Fibroblast of upper back skin (primary cell): ENCODE measurements at places on chromosomes 12 and 14.

GRCh38 chr14:32584079-32584478 is 255.0 kb downstream of the AKAP6 start:
- no peak for DNase-seq

GRCh38 chr12:89126712-89127111 is 225.6 kb downstream of the DUSP6 start:
- peak; percentile 37 for DNase-seq

DNA sequence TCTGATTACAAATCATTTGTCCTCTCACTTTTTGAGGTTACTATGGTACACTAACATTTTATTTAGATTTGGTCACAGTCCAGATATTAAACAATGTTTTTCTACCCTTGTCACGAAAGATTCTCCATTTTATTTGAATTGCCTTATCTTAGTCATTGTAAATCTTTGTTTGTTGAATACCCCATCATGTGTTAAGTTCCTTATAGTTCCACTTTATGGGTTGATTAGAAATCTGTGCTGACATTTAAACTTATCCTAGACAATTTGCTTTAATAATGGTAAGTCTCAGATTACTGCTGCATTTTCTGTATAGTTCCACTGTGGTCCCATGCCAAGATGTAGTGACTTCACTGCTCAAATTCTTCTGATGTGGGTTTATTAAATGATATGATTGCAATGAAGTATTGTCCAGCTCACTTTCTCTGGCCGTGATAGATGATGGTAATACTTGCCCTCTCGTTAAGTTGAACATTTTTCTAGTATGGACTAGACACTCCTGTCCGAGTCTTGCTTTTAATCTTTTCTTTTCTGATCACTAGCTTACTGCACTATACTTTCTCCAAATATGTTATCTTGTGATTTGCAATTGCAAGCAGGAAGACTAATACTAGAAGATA is 1107.3 kb downstream of the SLC6A15 start:
- DNase-seq: no peak

DNA sequence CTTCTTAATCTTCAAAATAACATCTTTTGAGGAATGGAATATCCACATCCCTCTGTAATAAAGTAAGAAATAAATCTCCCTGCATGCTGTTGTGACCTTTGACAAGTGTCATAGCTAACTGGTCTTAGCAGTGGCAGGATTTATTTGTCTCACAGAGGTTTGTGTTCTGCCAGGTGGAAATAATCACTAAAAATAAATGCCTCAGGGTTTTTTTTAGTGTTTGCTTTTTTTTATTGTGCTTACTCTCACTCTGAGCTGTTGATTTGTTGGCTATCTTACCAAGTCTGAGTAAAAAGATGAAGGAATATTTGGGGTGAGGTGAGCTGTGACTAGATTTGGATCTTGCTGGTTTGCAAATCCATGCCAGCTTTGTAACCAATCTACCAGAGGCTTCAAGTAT is 285.4 kb downstream of the ALG10B start:
- no peak for DNase-seq

DNA sequence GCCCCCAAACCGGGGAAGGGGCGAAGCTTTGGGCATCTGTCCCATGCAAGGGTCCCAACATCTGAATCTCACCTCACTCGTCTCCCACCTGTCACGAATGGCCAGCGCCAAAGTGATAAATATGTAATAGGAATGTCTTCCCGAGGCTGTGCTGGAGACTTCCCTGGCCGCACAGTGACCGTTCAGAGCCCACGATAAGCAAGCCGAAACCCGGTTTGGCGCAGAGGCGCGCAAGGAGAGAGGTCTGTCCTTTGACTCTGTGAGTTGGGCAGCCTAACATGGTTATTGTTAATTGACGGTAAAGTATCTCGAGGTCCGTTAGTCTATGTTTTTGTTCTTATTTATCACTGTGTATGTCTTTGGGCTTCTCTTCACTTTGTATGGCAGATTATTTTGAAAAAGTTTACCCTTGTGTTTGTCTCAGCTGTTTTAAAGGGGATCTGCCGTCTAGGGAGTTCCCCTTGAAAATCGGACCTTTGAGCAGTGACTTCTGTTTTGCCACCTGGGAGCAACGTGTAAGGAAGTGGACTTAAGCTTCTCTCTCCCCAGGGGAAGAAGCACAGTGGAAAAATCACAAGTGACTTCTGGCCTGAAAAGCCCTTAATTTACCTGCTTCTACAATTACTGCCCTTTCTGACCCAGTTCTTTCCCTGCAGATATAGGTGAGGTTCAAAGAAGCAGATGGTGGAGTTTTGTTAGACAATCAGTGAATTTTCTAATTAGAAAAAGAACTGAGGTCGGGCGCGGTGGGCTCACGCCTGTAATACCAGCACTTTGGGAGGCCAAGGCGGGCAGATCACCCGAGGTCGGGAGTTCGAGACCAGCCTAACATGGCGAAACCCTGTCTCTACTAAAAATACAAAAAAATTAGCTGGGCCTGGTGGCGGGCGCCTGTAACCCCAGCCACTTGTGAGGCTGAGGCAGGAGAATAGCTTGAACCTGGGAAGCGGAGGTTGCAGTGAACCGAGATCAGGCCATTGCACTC is 1.1 kb upstream of the TM9SF1 start:
- DNase-seq: peak; percentile 13

DNA sequence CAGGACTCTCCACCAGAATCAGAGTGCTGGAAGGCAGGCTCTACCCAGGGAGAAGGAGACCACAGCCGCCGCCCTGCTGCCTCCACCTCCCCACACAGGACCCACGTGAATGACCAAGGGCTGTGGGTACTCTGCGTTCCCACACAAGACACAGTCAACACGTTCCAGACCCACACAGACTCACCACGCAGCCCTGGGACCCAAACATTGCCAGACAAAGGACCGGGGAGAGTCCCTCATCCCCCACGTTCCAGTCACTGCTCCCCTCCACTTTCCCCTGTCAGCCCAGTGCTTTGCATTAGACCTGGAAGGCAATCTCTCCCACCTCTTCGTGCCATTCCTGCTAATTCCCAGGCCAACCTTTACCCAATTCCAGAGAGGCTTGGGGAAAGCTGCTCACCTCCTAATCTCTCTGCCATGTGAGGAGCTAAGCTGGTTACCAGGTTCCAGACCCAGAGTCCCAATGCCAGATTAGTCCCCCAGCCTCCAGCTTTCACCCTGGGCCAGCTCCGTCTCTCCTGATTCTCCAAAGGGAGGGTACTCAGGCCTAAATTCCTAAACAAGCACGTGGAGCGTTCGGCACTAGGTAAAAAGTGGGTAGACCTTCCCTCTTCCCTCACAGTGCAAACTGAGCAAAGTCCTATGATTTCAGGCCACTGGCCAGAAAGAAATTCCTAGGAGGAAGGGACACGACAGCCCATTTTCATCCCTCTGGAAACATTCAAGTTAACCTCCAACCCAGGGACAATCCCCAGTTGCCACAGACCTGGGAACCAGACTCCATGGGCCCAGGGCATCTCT is 4.9 kb downstream of the SLC6A13 start:
- no peak for DNase-seq

GRCh38 chr14:51847489-51847796 is 13.0 kb upstream of the GNG2 start:
- DNase-seq: no peak

DNA sequence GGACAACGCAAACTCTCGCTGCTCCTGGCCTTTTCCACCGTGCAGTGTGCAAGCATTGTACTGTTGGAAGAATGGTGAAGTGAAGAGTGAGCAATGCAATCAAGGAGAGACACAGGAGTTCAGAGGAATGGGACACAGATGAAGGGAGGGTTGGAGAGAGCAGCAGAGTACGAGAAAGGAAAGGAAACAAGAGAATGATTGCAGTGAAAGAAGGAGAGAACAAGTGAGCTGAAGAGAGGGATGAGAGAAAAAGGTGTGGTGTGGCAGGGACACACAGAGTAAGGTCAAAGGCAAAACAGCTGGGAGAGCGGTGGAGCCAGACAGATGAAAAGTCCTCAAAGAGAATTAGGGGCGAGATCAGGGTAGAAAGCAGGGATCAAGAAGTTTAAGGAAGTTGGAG is 13.0 kb downstream of the CACNB3 start:
- no peak for DNase-seq

DNA sequence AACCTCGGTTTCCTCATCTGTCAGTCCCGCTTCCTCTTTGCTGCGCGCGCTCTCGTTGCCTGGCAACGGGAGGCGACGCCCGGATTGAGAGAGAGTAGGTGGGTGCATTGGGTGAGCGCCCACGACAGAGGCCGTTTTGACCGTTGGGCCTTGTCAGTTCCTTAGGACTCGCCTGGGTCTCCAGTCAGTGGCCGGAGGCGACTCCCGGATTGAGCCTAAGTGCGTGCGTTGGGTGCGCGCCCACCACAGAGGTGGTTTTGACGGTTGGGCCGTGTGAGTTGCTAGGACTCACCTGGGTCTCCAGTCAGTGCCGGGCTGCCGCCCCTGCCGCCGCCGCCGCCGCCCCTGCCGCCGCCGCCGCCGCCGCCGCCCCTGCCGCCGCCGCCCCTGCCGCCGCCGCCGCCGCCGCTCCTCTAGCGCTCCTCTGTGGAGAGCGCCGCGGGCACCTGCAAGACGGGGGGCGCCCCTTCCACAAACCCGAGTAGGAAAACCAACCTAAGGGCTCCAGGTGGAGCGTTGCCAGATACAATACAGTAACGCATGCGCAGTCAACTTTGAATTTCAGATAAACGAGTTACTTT is 37.2 kb downstream of the APOBEC1 start:
- DNase-seq: no peak

DNA sequence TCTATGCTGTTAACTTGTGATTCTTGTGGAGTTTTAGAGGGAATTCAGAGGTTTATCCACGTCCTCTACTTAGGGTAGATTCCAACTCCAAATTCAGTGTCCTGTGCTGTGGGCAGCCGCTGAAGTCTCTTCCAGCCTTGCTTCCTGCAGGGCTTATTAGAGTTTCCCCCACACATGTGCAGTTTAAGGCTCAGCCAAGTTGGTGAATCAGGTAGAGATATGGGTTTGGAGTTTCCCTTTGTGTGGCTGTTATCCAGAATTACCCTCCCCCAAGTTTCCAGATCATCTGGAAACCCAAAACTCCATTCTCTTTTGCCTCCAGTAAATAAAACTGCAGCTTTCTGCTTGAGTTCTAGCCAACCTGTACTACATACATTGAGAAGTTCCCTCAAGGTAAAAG is 853.7 kb downstream of the GALC start:
- DNase-seq: peak; percentile 47

DNA sequence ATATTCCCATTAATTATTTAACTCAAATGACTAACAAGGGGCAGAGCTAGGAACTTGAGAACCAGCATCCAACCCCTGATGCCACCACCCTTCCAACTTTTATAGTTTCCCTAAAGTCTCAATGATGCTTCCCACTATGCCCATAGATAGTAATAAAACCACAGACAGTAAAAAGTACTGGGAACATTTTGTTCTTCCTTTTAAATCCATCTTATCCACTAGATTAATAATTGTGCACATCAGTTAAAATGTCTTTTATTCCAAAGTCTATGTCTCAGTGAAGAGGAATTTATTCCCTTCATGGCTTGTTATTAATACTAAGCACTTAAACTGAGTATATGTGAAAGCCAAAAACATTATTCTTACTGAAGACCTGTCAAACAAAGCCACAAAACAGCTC is 45.8 kb downstream of the SINHCAF start:
- no peak for DNase-seq

GRCh38 chr12:5456030-5456429 is 24.1 kb downstream of the NTF3 start:
- DNase-seq: no peak

DNA sequence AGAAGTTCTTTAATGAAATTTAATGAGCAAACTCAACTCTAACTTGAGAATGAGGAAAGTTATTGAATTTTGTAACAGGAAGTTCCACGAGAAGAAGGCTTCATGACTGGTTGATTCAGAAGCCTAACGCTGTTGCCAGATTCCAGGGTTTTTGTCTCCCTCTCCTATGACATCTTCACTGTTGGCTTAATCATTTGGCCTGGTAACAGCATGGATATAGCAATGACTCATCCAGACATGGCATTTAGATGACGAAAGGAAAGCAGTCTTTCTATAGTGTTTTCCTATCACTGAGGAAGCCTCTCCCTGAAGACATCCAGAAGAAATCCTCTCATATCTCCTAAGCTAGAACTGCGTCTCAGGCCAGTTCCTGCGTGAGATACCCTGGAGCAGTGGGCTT is 9.4 kb upstream of the KCNA1 start:
- DNase-seq: peak; percentile 88

DNA sequence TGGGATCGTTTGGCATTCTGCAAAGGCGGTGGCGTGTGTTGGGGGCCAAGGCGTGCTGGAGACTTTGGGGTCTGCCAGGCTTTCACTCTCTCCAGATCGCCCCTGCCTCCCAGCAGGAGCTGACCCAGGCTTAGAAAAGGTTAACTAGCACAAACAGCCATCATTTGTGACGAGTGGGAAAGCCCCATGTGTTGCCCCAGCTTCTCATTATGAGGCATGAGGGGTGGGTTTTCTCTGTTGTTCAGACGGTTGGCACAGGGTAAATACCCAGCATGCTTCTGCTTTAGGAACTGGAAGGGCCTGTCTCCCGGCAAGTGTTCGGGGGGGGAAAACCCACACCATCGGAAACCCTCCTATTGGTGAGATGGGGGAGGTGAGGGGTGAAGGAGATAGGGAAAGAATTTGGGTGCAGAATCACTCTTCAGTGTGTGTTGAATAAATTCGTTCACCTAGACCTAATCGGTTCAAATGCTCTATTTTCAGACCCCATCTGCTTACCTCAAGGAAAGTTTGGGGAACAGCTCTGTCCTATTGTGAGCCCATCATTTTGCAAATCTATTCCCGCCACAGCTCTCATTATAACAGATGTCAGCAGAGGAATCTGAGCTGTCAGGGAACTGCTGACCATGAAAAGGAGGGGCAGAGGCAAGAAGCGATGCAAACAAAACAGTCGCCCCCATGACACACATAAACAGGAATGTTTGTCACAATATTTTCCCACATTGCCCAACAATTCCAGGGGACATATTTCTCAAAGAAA is 34.7 kb upstream of the C12orf42 start:
- no peak for DNase-seq

DNA sequence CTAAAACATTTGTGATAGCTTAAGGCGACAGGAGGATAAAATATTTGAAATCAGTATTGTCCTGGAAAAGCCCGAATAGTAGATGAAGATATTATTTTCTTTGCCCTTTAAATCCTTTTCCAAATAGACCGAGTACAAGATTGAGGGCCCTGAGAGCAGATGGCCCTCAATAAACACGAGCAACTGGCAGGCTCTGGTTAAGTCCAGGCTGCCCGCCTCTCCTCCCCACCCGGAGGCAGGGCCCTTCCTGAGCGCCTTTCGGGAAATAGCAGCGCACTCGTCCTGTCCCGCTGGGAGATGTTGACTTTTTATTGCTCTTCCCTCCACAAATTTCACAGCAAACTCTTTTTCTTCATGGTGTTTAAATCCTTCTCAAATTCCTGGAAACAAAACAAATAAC is 50.8 kb upstream of the MAX start:
- no peak for DNase-seq

- DNase-seq: no peak
Observed at GRCh38 chr12:67043771-67044170, 225.4 kb upstream of the CAND1 start.

GRCh38 chr12:96314723-96315122 is 85.5 kb downstream of the CDK17 start:
- no peak for DNase-seq

DNA sequence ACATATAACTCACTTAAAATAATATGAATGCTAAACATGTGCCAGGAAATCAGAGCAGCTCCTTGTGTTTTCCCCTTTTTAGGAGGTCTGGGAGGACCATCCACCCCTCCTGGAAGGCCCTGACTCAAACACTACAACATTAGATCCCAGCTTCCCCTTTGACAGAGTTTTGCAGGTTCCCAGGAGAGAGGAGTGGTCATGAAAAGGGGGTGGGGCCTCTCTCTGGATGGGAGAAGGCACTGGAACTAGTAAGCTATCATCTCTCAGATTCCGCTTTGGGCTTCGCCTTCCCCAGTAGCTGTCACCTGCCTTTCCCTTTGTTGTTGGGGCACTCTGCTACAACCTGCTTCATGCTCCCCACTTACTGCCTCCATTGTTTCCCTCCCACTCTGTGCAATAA is 149.2 kb downstream of the ZFP36L1 start:
- no peak for DNase-seq
